ENCODE measurements at places on chromosomes 1 and 21.
A peak's percentile ranks its signal among the peaks of the same experiment; 100 is the strongest.

DNA sequence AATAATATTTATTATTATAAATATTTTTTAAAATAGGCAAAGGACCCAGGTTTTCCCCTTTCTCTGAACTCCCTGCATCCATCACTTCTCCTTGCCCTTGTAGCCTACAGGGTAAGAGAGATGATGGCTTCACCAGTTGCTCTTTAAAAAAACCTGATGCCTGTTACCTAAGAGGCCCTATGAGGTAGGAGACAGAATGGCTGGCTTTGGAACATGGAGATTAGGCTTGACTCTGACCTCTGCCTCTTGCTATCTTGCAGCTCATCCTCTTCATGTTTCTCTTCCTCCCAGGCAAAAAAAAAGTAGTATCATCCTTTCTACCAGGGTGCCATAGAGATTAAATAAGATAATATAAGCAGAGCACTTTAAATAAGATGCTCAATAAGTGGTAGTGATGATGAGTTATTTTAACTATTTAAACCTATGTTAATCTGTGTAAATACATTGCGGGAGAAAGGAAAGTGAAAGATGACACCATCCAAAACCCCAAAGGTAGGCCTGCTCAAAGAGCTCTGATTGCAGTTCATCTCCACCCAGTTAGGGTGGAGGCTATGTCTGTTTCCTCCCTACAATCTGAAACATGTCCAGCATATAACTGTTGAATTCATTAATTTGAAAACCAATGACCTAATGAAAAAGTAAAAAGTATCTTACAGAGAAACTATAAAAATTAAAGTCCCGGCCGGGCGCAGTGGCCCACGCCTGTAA, 51.8 kb downstream of the RGS2 start:
- no peak for DNase-seq

DNA sequence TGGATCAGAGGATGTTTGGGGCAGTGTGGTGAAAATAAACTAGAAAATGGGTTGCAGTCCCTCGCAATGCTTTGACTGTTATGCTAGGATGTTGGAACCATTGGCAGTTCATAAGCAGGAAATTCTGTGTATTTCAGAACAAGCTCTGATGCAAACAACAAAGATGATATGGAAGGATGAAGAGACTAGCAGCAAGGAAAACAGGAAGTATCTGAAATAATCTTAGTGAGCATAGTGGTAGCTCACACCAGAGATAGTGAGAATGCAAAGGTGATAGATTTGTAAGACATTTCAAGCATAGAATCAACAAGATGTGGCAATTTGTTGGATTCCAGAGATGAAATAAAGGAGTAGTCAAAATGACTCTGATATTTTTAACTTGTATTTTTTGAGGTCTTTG, 11.1 kb upstream of the RCC1 start:
- no peak for DNase-seq

DNA sequence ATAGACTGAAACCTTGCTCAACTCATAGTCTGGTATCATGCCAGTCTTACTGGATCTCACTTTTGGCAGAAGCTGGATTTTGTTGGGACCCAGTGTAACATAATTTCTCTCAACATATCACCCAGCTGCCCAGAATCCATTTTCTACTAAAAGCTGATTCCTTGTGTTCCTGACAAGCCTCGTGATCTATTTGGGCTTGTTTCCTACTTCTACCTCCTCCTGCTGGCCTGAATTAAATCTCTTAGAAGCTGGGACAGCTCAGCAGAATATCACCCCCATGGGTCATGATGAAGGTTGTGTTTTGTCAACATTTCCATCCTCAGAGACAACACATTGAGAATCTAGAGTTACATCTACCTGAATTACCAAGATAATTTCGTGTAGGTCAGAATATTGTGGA, 7.7 kb downstream of the GOLT1A start:
- DNase-seq = no peak

GRCh38 chr1:10629091-10629815, 154.5 kb downstream of the PEX14 start:
- DNase-seq = no peak

- DNase-seq = no peak
These were observed 11.2 kb upstream of the AK2 start for GRCh38 chr1:33047839-33048305.

- no peak for DNase-seq
These were observed 23.7 kb downstream of the HP1BP3 start for GRCh38 chr1:20763417-20763816.

GRCh38 chr1:178536844-178537371, 24.0 kb downstream of the TEX35 start:
- no peak for DNase-seq

- no peak for DNase-seq
These were observed 96.3 kb upstream of the TMPRSS15 start for GRCh38 chr21:18499761-18500376.

- no peak for DNase-seq
These were observed 75.6 kb downstream of the LMO4 start for GRCh38 chr1:87404296-87404695.

GRCh38 chr21:41683815-41684214, 83.0 kb downstream of the RIPK4 start:
- DNase-seq = no peak

- DNase-seq = no peak
These were observed 36.3 kb upstream of the RAP1GAP start for GRCh38 chr1:21705303-21705980.

- DNase-seq = no peak
These were observed 62.0 kb downstream of the BCAR3 start for GRCh38 chr1:93619507-93620171.

DNA sequence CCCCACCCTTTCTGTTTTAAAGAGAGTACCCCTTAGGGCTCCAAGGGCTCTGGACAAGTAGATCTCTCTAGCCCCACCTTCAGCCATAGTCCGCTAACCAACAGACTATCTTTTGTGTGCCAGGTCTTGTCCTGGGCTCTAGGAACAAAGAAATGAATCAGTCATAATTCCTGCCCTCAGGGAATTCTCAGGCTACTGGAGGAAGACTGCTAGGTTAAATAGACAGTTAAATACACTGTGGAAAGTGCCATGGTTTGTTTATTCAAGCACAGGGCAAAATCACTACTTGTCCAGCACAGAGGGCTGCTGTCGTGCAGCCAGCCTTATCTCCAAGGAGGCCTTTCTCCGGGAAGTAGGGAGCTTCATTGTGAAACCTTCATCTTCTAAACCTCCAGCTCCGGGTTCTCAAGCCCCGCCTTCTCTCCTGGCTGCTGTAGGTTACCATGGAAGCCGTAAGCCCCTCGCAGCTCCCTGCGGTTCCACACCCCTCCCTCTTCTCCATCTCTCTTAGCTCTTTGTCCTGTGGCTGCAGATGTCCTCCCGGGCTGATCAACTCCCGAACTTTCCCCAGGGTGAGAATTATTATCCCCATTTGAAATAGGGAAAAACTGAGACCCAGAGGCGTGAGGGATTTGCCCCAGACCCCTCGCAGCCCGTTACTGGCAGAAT, 29.8 kb downstream of the SHISAL2A start:
- no peak for DNase-seq

DNA sequence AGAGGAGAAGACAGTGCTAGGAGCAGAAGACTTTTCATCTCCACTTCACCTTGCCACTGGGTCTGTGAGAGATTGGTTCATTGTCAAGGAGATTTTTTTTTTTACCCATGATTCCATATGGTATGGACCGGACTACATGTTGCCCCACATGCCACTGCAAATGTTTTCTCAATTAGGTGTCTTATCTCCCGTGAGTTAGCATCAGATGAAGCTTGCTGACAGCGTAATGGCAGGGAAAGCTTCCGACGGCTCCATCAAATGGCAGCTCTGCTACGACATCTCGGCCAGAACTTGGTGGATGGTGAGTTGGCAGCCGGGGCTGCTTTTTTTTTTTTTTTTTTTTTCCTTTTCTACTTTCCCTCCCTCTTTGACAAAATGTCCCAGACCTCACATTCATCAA, 217.2 kb upstream of the NFIA start:
- no peak for DNase-seq

- DNase-seq = no peak
These were observed 109.8 kb downstream of the JAK1 start for GRCh38 chr1:64856553-64856952.

DNA sequence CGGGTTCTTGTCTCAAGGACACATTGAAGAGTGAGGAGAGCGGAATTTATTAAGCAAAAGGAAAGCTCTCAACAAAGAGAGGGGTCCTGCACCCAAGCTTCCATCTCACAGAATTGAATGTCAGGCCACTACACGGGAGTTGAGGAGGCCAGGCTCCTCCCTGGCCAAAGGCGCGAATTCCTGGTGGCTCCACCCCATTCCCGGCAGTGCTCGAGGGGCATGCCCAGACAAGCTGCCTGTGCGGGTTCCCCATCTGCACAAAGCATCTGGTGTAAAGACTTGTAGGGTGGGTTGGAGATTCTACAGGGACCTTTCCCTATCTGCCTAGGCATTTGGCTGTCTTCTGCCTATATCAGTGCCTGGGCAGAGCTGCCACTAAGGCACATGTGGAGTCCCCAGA, 648.5 kb upstream of the PKN2 start:
- no peak for DNase-seq

- no peak for DNase-seq
These were observed 112.6 kb upstream of the ADAR start for GRCh38 chr1:154720328-154721297.

GRCh38 chr1:999725-1000356, at the start of gene HES4:
HES4 (minus strand) TSS chr1:1000097; CDS start chr1:999973, 124 bp downstream.
- DNase-seq = peak; percentile 75

DNA sequence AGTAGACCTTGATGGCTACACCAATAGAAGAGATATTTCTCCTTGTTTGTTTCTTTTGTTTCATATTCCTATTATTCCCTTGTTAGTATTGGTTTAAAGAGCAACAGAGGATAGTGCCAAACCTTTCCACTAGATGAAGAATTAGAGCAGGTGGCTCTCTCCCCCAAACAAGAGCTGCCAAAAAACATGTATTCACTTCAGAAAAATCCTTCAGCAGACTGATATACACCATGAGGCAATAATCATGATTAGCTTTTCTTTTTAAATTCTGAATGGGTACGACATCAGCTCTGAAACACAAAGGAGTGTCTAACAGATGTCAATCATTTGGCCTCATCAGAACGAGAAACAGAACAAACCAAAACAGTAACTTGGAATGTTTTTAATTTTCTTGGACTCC, 67.3 kb upstream of the MAP10 start:
- DNase-seq = no peak

DNA sequence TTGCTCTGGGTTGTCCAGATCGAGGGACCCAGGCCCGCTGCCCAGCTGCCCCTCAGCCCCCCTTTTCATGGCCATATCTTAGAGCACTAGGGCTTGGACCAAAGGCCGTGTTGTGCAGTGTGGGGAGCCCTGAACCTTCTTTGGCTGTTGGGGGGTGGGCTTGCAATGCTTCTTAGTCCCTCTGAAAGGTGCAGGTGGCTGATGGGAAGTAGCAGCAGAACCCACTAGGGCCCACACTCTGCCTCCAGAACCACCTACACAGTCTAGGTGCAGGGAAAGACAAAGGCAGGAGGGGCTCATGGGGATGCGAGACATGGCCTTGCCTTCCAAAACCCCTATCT, 2.3 kb upstream of the HPCA start:
- no peak for DNase-seq

DNA sequence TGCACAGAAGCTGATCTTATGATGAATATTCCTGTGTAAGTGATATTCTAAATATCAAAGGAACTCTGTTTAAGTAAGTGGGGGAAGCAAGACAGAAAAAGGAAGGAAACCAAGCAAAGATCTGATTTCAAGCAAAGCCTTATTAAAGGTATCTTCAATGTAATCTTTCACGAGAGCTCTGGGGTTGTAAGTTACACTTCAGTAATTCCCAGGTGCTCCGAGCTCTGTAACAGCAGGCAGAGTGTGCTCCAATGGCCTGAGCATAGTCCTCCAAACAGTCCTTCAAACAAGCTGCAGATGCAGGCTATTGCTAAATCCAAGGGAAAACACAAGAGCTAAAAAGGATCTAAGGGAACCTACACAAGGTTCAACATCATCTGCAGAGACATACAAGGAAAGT, 949.7 kb upstream of the TMPRSS15 start:
- DNase-seq = no peak

DNA sequence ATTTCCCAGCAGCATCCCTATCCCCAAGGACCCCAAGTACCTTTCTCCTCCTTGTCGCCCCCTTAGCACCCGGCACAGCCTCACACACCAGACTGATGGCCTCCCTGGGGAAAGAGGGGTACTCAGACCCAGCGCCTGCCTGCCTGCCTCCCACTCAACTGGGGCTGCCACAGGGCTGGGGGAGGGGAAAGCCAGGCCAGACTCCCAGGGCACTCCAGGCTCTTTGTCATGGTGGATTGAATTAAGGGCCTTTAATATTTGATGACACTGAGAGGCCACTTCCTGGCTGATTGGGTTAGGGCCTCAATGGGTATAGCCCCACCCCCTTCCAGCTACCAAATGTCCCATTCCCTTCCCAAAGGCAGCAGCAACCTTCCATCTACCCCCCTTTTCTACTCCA, 1.8 kb downstream of the SHC1 start:
- DNase-seq = no peak

- DNase-seq = no peak
These were observed 54.7 kb downstream of the CCDC18 start for GRCh38 chr1:93235261-93235660.

DNA sequence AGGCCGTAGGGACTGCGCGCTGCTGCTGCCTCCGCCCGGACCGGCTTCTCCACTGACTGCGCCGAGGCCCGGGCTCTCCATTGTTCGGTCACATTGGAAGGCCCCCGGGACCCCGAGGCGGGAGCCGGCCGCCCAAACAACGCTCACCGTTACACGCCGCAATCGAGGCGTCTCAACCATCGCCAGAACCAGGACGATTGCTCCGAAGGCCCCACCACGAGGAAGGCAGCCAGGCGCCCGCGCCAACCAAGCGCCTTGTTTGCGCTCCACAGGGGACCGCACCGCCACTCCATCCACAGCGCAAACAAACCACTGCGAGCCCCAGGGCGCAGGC, 595 bp downstream of the GLUL start:
- DNase-seq = no peak

DNA sequence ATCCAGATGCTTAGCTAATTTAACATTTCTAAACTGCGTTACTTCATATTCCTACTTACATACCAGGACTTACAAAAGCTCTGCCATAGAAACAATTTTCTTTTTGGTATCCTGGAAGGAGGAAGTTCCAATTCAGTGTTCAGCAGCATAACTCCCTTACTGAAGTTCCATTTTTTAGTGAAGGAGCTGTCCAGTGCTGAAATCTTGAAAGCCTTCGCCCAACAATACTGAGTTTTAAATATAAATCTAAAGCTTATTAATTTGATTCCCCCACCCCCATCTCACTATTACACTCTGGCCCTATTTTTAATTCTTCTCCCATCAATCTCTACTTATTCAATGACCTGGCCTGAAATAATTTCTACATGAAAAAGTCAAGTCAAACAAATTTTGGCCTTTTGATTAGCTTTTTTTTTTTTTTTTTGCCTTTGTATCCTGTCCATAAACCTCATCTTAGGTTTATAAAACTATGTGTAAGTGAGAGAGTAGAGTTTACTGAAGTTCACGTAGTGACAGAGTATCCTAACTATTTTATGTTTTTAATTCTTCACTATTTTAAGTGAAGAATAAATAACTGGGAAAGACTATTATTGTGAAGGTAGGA, 323.0 kb upstream of the PLD5 start:
- DNase-seq = no peak

All from GM10248 (cell line).